ENCODE measurements at places on chromosomes 4 and X. TPM values are rescaled to one million over a fixed set of nuclear protein-coding genes. Genes with fewer than 3 reads are reported as not detected.
A peak's percentile ranks its signal among the peaks of the same experiment; 100 is the strongest.

CXorf65 gene
- total RNA-seq: not detected

GRCh38 chr4:183288955-183289354 is 31.1 kb downstream of the CLDN22 start:
- H3K4me3 ChIP-seq: no peak overlapping the region
- no peak for DNase-seq
- H3K27me3 ChIP-seq: no peaks in the 10 kb centered on the region
- H3K27ac ChIP-seq: no peak overlapping the region
- no peaks in the 10 kb centered on the region for H3K4me1 ChIP-seq

GRCh38 chr4:15020502-15021286 is 18.4 kb downstream of the CPEB2 start:
- no peak for DNase-seq
- no peaks in the 10 kb centered on the region for H3K27me3 ChIP-seq
- no peak overlapping the region for H3K4me3 ChIP-seq
- peaks cover 11% of the 10 kb centered on the region for H3K4me1 ChIP-seq
- no peak overlapping the region for H3K27ac ChIP-seq

VCX3A gene
- total RNA-seq: not detected

DNA sequence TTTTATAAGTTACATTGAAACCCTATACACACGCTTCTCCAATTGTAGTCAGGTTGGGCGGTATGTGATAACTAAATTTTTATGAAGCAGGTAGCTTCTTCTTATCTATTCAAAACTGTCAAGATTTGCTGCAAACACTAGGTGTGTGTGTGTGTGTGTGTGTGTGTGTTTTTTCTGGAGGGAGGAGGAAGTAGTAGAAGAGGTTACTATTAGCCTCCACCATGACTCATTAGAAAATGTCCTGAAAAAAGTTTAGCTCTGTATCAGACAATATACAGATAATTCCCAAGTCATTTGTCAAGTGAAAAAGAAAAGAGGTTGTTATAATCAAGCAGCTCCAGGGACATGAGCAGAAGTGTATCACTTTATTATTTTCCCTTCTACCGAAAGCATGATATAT is 33.9 kb downstream of the PCDH7 start:
- no peaks in the 10 kb centered on the region for H3K4me1 ChIP-seq
- H3K27me3 ChIP-seq: no peaks in the 10 kb centered on the region
- H3K27ac ChIP-seq: no peak overlapping the region
- no peak overlapping the region for H3K4me3 ChIP-seq
- no peak for DNase-seq

DNA sequence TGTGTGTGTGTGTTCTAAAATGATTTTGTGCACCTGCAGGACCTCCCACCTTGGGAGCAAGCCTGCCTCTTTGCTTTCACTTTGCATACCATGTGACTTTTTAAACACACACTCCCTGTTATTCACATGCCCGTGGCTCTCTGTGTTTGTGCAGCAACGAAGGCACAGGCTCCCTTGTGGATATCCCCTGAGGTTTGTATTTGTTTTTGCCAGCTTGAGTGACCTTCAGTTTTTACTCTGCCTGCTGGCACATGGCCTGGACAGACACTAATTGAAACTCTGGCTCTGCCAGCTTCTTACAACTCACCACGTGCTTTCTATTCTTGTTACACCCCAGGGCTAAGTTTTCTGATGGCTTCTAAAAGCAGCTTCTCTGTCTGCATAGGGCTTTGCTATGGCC is 885.8 kb downstream of the SH3BGRL start:
- peak; percentile 64 for DNase-seq
- H3K4me1 ChIP-seq: peaks cover 6% of the 10 kb centered on the region
- no peak overlapping the region for H3K4me3 ChIP-seq

DNA sequence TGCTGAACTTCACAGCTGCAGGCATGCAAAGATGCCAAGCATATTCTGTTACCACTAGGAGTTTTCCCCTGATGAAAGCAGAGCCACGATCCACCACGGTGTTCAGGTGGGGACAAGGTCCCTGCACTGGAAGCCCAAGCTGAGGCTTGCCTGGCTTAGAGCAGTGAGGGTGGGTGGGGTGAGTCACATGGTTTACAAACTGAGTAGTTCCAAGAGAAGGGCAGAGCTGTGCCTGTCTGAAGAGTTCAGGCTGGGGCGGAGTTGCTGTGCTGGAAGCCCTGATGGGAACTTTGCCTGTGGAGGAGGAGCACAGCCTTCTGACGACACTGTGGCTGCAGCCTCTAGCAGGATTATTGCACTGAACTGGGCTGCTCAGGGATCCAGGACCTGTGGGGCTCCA is 45.5 kb downstream of the FAM9B start:
- H3K27ac ChIP-seq: no peak overlapping the region
- no peaks in the 10 kb centered on the region for H3K27me3 ChIP-seq
- H3K4me3 ChIP-seq: no peak overlapping the region
- DNase-seq: peak; percentile 10
- H3K36me3 ChIP-seq: no peaks in the 10 kb centered on the region
- H3K4me1 ChIP-seq: no peaks in the 10 kb centered on the region

DNA sequence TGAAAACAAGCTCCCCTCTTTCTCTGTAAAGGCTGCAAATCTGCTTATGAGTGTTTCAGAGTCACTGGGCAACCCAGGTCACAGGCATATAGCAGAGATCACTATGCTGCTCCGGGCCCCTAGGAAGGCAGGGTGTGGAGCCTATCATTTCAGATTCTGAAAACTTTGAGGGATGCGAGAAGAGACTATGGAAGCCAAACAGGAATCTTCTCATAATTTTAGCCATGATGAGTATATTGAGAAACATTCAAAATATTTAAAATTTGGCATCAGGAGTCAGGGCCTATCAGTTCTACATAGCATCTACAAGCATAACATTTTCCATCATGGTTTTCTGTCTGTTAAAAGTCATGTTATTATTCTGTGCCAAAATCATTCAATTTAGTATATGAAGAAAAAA is 61.7 kb upstream of the ATXN3L start:
- H3K36me3 ChIP-seq: no peaks in the 10 kb centered on the region
- no peak for DNase-seq
- no peak overlapping the region for H3K27ac ChIP-seq
- no peak overlapping the region for H3K4me3 ChIP-seq

- H3K4me3 ChIP-seq: no peak overlapping the region
- H3K27ac ChIP-seq: no peak overlapping the region
- DNase-seq: no peak
- H3K4me1 ChIP-seq: no peaks in the 10 kb centered on the region
- H3K36me3 ChIP-seq: no peaks in the 10 kb centered on the region
Observed at GRCh38 chrX:84363051-84363450, 139.2 kb downstream of the HDX start.

PGAM4 gene
- total RNA-seq: not detected

NIPAL1 gene
- 4.0 TPM for total RNA-seq

GRCh38 chr4:84218031-84218430 is 281.1 kb downstream of the NKX6-1 start:
- no peak for DNase-seq
- H3K36me3 ChIP-seq: no peaks in the 10 kb centered on the region
- H3K4me1 ChIP-seq: peaks cover 31% of the 10 kb centered on the region
- no peaks in the 10 kb centered on the region for H3K27me3 ChIP-seq

GRCh38 chr4:20299515-20299914 is 47.8 kb downstream of the SLIT2 start:
- no peaks in the 10 kb centered on the region for H3K27me3 ChIP-seq
- no peaks in the 10 kb centered on the region for H3K4me1 ChIP-seq
- H3K27ac ChIP-seq: no peak overlapping the region
- H3K36me3 ChIP-seq: no peaks in the 10 kb centered on the region
- H3K4me3 ChIP-seq: no peak overlapping the region
- no peak for DNase-seq

LNX1 gene
- total RNA-seq: 63.8 TPM

DNA sequence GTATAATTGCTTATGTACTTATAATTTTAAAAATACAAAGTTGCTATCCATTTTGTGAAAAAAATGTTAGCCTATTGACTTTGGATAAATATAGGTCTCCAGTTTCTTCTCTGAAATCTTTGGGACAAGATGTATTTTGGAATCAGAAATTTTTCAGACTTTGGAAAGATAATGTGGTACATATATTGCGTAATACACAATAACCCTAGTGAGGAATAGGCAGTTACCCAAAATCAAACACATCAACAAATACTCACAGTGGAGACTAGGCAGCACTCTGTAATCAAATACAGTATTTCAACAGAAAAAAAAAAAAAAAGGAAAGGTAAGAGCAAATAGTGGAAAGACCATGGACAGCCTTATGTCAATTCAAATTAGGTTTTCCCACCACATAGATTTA is 796.8 kb downstream of the ADGRL3 start:
- H3K4me1 ChIP-seq: no peaks in the 10 kb centered on the region
- no peak for DNase-seq
- H3K4me3 ChIP-seq: no peak overlapping the region

BEX5 gene
- 22.7 TPM for total RNA-seq

GRCh38 chr4:140069066-140069465 is 84.9 kb downstream of the MAML3 start:
- H3K27me3 ChIP-seq: no peaks in the 10 kb centered on the region
- H3K36me3 ChIP-seq: no peaks in the 10 kb centered on the region
- H3K27ac ChIP-seq: no peak overlapping the region
- peak; percentile 28 for DNase-seq
- no peak overlapping the region for H3K4me3 ChIP-seq
- H3K4me1 ChIP-seq: no peaks in the 10 kb centered on the region

All from thyroid gland (tissue), 4 donors.